ENCODE measurements at places on chromosomes 13 and 19.

GRCh38 chr19:49366110-49366509 lies 2.4 kb downstream of the DKKL1 start:
- DNase-seq = no peak

GRCh38 chr19:15730538-15730937 lies 2.7 kb downstream of the OR10H2 start:
- no peak for DNase-seq

- no peak for DNase-seq
Measured at GRCh38 chr19:7654401-7654800, 14.4 kb upstream of the RETN start.

DNA sequence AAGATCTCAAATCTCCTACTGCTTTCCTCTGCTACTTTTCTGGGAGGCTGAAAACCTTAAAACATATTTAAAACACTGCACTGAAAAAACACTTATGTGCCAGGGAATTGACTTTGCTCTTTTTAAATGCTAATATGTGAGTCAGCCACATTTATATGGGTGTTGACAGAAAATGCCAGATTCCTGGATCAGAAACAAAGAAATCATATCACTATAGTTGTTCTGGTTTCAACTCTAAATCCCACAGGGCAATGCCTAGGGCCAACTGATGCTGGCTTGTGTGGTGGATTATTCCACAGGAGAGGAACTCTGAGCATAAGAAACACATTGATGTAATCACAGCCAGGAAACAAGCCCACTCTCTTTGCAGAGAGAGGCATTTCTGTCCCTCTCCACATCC lies 1439.0 kb upstream of the SPRY2 start:
- DNase-seq = no peak

DNA sequence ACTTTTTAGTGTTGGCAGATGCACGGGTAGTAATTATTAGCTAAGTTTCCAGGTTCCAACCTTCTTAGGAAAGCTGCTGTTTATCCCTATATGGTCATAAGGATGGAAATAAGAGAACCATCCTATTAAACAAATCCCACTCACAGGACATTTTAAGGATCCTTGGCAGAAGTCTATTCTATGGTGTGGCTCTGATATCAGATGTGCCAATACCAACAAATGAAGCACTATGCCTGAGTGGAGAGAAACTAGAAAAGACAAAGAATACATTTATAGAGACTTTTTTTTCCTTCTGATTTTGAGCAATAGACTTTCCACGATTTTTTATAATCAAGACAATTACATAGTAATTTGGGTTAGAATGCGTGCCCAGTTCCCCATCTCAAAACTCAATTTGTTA lies 12.6 kb downstream of the PCDH17 start:
- DNase-seq = no peak

- DNase-seq = no peak
Measured at GRCh38 chr13:29786698-29787097, 63.7 kb downstream of the UBL3 start.

DNA sequence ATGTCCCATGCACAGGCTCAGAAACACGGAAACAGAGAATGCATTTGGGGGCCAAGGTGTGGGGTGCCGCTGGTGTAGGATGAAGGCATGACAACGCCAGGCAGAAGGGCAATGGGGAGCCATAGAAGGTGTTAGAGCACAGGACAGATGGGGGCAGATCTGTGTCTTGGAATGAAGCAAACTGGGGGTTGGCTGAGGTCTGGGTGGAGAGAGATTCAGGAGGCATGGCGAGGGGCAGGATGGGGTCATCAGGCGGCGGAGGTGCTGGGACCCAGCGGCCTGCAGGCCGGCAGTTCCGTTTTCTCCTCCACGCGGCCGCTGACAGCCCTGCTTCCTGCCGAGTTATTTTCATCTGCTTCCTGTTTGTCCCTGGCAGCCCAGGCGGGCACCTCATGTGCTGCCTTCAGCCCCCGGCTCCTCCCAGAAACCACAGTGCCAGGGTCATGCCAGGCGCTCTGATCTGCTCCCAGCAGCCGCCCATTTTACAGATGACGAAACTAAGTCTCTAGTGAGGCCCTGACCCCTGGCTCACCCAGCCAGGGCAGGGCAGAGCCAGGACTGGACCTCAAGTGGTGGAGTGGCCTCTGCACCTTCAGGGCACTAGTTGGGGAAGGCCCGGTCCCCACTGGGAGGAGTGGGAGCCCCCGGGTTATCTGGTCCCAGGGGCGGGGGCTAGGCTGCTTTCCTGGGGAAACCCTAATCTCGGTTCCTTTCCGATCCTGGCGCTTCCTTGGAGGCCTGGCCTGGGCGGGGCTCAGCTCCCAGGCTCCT lies 2.2 kb downstream of the ARHGAP45 start:
- DNase-seq = no peak

GRCh38 chr13:110390567-110390966 lies 83.5 kb downstream of the COL4A2 start:
- DNase-seq = no peak

GRCh38 chr13:34993470-34993869 lies 51.4 kb downstream of the NBEA start:
- DNase-seq = no peak

DNA sequence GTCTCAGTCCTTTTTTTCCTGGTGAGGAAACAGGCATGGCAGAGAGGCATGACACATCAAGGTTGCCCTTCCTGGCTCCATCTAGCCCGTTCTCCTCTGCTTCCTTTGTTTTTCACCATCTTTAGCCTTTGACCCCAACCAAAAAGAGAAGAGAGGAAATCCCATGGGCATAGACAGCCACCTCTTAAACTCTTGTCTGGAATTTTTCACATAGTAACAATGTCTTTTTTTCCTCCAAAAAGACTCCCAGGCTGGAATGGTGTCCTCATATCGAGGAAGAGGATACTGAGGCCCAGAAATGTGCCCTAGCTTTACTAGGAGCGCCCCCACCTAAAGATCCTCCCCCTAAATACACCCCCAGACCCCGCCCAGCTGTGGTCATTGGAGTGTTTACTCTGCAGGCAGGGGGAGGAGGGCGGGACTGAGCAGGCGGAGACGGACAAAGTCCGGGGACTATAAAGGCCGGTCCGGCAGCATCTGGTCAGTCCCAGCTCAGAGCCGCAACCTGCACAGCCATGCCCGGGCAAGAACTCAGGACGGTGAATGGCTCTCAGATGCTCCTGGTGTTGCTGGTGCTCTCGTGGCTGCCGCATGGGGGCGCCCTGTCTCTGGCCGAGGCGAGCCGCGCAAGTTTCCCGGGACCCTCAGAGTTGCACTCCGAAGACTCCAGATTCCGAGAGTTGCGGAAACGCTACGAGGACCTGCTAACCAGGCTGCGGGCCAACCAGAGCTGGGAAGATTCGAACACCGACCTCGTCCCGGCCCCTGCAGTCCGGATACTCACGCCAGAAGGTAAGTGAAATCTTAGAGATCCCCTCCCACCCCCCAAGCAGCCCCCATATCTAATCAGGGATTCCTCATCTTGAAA lies at the start of gene GDF15:
TSS of gene GDF15 (plus strand) at position 484 of the 868 bp plus-strand sequence. CDS start at position 516, 32 bp downstream.
- peak; percentile 70 for DNase-seq

DNA sequence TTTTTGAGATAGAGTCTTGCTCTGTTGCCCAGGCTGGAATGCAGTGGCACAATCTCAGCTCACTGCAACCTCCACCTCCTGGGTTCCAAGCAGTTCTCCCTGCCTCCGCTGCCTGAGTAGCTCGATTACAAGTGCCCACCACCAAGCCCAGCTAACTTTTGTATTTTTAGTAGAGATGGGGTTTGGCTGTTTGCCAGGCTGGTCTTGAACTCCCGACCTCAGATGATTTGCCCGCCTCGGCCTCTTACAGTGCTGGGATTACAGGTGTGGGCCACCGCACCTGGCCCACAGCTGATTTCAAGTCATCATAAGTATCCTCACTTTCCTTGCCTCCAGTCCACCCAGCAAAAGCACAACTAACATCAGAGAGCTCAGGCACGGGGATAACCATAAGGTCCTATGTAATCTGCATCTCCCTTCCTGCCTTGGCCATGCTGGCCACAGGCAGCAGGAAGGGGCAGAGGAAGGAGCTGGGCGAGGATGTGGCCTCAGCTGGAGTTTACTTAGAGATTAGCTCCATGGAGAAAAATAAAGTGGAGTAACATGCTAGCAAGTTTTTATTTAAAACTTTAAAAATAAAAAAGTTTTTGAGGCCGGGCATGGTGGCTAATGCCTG lies 22.9 kb upstream of the ADGRE1 start:
- no peak for DNase-seq

DNA sequence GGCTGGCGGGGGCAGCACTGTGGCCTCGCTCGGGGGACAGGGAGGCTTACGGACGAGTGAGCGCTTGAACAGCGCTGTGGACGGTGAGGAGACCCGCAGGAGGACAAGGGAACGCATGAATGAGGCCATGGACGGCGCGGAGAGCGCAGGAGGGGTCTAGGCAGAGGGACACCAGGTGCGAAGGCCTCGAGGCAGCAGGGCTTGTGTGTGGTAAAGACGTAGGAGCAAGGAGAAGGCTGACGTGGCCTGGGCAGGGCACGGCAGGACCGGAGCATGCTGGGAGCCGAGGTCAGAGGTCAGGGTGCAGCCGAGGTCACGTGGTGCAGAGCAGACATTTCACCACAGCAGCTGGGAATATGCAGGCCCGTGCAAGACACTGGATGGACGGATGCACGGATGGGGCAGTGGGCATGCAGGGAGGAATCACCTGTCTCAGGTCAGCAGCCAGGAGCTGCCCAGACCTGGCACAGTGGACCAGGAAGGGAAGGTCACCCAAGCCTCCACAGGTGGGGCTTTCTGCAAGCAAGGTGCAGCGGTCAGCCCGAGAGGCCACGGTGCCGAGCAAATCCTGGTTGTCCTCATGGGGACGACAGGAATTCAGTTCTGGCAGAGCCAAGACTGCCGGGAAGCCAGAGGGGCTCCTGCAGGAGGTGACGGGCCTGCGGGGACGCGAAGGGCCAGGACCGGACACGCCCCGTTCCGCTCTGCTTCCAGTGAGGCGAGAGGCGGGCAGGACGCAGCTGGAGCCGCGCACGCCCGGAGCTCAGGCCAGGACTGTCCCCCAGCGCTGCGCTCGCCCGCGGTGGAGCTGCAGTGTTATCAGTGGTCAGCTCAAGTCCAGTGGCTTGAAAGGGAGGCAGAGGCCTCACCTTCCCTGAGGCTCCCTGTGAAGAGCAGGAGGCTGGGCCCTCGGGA lies 72.2 kb downstream of the RASA3 start:
- DNase-seq = no peak

GRCh38 chr19:18418483-18419194 lies 559 bp upstream of the SSBP4 start:
- no peak for DNase-seq

GRCh38 chr19:15393963-15394362 lies 14.4 kb upstream of the AKAP8 start:
- DNase-seq = peak; percentile 24

DNA sequence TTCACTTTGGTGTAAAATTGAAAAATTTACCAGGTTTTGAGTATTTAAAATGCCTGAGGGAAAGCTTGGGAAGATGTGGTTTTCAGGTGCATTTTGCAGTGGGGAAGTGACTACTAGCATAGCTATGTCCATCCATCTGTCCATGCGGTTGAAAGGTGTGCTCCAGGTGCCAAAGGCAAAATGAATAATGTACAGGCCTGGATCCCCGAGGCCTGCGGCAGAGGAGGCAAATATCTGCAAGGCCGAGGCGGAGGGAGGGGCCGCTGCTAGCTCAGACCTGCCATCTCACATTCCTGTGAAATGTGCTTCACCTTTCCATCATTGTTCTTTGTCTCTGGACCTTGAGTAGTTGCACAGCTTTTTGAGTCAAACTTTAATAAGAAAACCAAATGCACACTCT lies 65.5 kb downstream of the ERCC5 start:
- DNase-seq = no peak

- DNase-seq = peak; percentile 15
Measured at GRCh38 chr13:51679616-51680015, 95.4 kb downstream of the WDFY2 start.

GRCh38 chr13:88675347-88675996 lies 1004.3 kb downstream of the SLITRK5 start:
- no peak for DNase-seq

DNA sequence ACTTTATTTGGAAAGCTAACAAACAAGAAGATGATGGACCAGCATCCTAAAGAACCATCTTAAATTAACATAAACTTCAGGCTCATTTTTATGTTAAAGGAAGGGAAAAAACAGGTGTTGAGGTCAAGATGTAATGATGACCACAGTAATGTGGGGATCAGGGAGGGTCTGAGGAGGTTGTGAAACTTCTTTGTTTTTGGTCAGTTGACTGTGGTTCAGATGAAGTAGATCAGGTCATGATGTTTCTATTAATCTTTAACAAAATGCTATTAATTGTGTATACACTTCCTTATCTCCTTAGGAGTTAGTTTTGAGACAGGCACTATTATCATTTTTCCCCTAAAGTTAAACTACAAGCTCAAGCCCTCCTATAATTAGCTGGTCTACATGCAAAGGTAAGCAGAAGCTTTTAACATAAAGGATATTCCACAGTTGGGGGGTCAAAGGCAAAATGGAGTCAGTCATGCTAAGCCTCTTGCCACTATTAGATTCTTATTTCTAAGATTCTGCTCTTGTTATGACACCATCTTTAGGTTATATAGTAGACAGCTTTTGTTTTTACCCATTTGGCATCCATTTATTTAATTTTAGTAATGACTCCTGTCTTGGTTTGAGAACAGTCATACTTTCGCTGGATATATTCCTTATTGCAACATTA lies 800.1 kb upstream of the PCDH9 start:
- no peak for DNase-seq

DNA sequence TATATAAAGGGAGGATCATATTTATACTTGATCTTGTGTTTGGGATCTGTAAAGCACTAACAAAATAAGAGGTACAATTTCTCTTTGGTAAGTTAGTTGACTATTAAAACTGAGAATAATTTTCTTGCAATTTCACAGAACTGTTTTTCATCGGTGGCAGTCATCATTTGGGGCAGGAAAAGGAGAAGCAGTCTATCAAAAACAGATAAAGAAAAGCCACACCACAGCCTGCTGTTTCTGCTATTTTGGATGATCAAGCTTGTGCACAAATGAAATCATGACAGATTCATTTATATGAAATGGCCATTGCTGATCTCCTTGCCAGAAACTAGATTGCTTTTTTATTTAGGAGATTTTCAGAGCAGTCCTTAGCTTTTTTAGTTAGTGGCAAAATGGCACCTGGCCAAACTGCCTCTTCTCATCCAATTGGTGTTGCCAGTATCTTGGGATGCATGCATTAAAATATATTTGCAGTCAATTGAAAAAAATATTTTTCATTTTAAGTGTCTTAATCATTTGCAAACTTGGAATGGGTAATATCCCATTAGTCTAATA lies 326.0 kb downstream of the HS6ST3 start:
- no peak for DNase-seq

DNA sequence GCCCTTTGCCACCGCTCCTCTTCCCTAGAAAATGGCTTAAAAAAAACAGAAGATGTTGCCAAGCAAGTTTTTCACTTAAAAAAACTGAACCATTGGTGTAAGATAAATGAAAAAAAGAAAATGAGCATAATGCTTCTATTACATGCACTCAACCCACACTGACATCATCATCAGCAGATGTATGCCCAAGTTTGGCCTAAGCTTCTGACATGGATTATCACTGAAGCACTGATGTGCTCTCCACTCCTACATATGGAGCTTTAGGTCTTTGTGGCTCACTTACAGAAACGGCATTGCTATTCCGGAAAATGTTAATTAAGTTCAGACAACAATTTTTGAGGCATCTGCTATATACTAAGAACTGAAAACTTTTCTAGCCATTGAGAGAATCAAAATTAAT lies 8.0 kb downstream of the RXFP2 start:
- DNase-seq = no peak
